NCI-H774 (cell line): ENCODE measurements at places on chromosomes 7 and 10.

DNA sequence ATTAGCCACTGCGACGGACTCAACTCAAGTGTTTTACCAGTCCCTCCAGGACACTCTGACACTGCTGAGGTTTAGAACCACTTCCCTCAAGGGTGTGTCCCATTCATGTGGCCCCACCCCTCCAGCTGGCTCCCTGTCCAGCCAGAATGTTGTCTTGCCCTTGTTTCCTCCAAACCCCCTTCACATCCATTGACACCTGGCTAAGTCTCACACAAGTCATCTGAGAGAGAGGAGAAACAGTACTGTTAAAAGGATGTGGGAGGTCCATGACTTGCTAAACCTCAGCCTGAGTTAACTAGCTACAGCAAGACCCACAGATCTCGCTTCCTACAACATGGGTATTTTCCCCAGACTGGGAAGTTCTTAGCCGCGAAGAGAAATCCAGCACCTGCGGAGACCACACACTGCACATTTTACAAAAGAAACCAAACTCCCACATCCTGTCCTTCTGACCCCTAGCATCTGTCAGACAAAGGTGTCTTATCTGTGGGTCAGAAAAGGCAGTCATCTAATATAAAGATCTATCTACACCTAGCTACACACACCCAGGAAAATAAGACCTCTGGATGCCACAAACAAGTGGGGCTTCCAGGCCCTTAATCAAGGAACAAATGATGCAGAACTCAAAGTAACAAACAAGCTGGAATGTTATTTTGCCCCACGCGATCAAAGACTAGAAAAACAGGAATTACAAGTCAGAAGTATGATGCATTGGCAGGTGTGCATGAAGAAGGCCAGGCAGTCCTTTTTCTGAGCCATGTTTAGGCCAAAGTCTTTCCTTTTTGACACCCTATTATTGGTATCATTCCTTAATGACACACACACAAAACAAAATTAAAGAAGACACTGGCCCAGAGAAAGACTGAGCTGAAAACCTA lies 13.9 kb downstream of the OSBPL3 start:
- DNase-seq, result no peak

- DNase-seq, result no peak
These were observed 128.5 kb downstream of the SND1 start for GRCh38 chr7:127780489-127780888.

DNA sequence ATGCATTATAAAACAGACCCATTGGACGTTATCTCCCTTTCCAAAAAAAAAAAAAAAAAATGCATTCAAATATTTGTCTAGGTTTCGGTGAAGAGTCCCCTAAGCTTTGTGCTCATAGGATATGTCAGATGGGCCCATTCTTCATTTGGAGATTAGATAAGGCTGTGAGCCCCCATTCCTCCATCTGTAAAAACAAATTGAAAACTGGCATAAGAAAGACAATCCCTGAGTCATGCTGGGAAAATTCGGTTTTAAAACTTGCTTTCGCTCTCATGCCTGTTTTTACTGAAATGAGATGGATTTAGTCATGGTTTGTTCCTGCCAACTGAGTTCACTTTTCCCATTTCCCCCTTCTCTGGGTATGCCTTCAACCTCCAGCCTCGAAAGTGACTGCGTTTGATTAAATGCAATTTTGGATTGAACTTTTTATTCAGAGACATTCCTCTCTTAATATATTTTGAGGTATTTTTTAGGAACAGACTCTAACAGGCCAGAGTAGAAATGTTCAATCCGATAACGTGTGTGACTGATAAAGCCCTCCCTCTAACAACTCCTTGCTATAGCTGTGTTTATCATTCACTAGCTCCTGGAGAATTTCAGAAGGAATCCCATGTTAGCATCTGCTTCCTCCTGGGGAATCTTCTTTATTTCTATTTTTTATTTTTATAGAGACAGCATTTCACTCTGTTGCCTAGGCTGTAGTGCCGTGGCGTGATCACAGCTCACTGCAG lies 190.9 kb upstream of the LYZL2 start:
- no peak for DNase-seq

DNA sequence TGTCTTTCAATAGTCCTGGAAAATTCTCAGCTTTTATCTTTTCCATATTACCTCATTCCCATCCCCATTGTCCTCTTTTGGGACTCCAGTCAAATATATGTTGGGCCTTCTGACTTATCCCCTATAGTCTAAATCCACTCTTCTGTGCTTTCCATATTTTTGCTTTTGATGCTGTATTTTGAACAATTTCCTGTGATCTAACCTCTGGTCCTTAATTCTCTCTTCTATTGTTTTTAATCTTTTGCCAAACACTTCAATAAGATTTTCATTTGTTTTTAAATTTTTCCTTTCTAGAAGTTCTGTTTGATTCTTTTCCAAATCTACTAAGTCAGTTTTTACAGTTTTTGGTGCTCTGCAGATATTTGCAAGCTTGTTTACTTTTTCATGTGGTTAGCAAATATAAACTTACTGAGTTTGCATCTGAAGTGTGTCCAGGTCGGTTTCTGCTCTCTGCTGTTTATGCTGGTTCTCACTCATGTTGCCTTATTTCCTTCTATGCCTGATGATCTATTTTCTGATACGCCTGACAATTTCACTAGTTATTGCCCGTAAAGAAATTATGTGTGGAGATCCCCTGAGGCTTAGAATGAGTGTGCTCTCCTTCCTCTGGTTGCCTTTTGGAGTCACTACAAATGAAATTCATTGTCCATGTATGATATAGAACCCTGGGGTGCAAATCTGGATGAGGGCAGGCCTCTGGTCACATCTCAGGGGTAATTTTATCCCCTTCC lies 110.4 kb downstream of the RBM20 start:
- DNase-seq, result no peak

DNA sequence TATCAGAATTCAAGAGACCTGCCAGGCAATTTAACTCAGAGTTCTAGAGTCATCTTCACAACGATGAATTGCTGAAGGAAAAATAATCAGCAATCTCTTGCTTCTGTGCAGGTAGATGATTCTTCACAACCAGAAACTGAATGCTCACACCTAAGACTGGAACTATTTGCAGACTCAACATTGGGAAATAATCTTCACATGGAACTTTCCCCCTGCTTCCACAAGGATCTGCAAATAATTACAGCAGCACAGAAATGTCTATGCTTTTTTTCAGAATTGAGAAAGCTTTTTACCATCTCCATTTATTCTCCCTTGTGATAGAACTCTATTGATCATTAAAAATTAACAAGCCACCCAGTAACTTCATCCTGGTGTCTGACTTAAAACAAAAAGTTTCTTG lies 282.8 kb downstream of the AHR start:
- DNase-seq, result no peak

- DNase-seq, result no peak
These were observed 98.9 kb downstream of the LHPP start for GRCh38 chr10:124560377-124561105.

GRCh38 chr10:91635401-91636400 lies 2.8 kb upstream of the PPP1R3C start:
- peak; percentile 62 for DNase-seq

DNA sequence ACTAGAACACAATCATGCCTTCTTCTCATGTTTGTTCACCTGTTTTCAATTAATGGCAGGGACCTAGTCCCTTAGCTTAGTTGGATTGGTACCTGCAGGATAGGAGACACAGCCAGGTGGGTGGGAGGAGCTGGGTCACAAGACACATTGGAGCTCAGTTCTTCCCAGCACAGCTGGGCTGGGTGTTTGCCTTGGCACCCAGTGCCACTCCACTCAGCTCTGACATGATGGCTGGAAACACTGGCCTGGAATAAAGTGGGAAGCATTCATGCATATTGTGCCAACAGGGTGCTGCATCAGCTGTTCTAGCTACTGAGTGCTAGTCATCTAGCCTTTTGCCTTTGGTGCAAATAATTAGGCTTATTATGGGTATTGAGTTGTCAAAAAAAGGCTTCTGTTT lies 226.1 kb downstream of the PTEN start:
- DNase-seq, result no peak

- no peak for DNase-seq
These were observed 1.3 kb downstream of the MBLAC1 start for GRCh38 chr7:100127866-100128636.

DNA sequence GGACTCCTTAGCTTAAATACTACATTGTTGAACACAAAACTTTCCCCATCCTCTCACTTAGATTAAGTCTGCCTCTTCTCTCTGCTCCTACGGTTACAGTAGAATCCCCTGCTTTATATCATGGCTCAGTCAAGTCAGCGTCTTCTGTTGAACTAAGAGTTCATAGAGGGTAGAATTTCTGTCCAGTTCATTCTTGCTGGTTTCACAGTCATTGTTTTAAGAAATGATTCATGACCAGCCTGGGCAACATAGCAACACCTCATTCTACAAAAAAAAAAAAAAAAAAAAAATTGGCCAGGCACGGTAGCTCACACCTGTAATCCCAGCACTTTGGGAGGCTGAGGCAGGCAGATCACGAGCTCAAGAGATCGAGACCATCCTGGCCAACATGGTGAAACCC lies 3.7 kb upstream of the ZFYVE27 start:
- DNase-seq, result no peak

GRCh38 chr7:158776474-158776873 lies 52.8 kb downstream of the ESYT2 start:
- DNase-seq, result no peak

DNA sequence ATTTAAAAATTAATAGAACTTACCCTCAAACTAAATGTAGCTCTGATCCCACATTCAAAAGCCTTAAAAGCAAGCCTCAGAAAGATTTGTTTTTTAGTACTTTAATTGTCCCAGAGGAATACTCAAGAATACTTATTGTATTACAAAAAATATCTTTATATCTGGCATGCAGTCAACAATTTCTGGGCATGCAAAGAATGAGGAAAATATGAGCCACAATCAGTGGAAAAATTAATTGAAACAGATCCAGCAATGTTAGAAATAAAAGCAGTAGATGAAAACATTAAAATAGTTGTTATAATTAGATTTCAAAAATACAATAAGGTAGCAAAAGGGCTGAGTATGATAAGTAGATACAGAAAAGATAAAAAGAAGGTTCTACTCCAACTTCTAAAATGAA lies 154.7 kb downstream of the PON1 start:
- no peak for DNase-seq

GRCh38 chr7:50262916-50263690 lies 41.4 kb upstream of the IKZF1 start:
- no peak for DNase-seq

DNA sequence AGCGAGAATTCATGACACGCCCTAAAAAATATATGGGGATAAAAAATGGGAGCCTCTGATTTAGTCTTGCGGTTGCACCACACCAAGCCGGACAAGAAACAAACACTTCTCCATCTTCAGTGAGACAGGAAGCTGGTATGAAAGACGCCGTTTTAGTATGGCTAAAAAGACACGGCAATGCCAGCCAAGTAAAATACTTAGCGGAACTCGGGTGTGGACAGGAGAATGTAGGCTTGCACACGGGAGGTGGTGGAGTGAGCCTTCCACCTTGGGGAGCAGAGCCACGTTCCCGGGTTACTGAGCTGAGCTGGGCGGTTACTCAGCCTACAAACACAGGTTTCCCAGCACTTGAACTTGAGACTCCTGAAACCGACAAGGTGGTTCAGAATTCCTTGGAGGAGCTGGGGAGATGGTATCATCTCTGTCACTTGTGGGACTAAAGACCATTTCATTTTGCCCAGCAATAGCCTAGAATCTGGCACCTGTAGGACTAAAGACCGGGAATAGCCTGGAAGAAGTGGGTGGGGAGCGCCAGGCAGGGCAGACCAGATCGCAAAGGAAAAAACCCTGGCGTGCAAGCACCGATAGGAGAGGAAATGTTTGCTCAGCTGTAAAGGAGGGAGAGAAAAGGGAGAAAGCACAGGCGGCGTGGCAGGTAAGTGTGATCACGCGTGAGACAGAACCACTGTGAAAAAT lies 34.8 kb upstream of the SEPHS1 start:
- peak; percentile 14 for DNase-seq

DNA sequence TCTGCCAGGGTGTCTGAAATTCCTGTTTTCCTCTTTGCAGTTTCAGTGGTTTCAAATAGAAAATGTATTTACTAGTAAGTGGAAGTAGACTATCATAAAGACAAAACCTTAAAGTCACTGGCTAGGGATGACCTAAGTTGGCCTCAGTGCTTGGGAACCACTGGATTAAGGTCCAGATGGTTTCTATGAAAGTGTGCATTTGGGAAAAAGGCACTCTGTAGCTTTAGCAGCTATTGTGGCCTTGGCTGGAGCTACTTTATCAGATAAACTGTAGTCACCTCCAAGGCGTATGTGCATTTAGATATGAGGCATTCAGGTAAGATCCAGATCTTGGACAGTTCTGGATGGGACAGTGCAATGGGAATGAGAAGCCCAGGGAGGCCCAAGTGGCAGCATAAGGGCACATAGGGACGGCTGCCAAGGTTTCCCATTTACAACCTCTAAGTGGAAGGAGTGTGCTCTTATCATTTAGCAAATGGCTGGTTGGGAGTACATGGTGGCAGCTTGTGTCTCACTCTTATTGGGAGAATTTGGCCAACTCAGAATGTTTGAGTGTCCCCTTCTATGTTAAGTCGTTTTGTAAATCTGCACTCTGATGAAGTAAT lies 185.6 kb downstream of the LRMDA start:
- DNase-seq, result no peak

DNA sequence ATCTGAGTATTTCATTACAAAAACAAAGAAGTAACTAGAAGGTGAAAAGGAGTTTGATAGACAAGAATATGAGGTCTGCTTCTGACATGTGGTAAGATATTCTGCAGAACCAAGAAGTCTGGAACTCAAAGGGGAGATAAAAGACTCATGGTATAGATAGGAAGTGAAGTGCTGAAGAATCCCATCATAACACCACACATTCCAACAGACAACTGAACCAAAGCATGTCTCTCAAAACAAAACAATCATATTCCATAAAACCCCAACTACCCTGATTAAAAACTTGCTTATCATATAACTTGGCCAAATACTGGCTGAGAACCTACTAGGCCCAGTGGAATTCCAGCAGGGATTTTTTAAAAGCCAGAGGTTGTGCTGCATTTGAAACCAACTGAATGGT lies 178.7 kb downstream of the JAZF1 start:
- no peak for DNase-seq

- DNase-seq, result no peak
These were observed 137.2 kb downstream of the VIPR2 start for GRCh38 chr7:159007364-159007995.

- no peak for DNase-seq
These were observed 122.8 kb downstream of the CUBN start for GRCh38 chr10:17006631-17007417.

DNA sequence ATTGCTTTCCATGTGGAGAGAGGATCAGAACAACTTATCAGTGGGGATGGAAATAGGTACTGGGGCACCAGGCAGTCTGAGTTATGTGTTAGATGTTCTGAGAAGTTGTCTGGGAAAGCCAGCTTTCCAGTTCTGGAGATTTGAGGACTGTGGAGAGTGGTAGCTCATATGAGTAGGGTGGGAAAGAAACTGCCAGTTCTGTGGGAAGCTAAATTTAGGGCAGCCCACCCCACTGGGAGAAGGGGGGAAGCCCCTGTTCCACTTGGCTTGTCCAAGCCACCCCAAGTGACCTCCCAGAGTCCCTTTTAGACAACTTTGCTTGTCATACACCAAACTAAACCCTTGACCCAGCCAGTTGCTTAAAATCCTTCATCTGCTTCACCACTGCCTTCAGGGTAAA lies 189.5 kb downstream of the REEP3 start:
- DNase-seq, result no peak
